Right renal pelvis (tissue), 4 donors: ENCODE measurements at places on chromosomes 6 and 20.

DNA sequence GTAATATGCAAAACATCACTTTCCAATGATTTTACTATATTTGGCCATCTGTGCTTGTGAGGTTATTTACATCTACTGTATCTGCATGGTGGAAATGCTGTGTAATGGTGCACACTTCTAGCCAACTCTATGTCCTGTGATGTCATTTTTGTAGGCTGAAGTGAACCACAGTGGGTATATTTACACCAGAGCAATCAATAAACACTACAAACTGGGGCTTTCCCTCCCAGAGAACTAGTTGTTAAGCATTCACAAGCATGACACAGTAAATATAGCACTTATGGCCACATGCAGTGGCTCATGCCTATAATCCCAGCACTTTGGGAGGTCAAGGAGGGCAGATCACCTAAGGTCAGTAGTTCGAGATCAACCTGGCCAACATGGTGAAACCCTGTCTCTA, 4.9 kb downstream of the SLC22A2 start:
- no peak for DNase-seq

DNA sequence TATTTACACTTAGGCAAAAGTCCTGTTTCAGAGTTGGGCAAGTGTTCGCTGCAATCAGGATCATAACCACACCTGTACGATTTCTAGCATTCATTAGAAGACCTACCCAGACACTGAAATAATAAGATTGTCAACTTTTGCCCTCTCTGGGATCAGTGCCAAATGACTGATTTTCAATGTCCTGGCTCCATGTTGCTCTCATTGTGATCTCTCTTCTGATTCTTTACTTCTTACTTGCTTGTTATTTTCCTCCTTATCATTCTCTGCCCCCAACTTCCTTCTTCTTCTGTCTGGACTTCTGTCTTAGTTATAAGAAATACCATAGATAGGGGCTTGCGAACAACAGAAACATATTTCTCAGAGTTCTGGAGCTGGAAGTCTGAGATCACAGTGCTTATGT, 94.4 kb upstream of the BMP2 start:
- DNase-seq, result no peak

- no peak for DNase-seq
Measured at GRCh38 chr20:61251529-61252393, at the start of gene CDH4. Gene CDH4 (plus strand): TSS chr20:61252261.

- peak; percentile 84 for DNase-seq
Measured at GRCh38 chr6:109009236-109009961, 85.2 kb downstream of the SESN1 start.

- no peak for DNase-seq
Measured at GRCh38 chr6:45835721-45836437, 179.8 kb downstream of the CLIC5 start.
